ENCODE measurements at places on chromosomes 5 and 9.

GRCh38 chr9:93468763-93469456, 15.5 kb upstream of the FAM120AOS start:
- no peak for DNase-seq

DNA sequence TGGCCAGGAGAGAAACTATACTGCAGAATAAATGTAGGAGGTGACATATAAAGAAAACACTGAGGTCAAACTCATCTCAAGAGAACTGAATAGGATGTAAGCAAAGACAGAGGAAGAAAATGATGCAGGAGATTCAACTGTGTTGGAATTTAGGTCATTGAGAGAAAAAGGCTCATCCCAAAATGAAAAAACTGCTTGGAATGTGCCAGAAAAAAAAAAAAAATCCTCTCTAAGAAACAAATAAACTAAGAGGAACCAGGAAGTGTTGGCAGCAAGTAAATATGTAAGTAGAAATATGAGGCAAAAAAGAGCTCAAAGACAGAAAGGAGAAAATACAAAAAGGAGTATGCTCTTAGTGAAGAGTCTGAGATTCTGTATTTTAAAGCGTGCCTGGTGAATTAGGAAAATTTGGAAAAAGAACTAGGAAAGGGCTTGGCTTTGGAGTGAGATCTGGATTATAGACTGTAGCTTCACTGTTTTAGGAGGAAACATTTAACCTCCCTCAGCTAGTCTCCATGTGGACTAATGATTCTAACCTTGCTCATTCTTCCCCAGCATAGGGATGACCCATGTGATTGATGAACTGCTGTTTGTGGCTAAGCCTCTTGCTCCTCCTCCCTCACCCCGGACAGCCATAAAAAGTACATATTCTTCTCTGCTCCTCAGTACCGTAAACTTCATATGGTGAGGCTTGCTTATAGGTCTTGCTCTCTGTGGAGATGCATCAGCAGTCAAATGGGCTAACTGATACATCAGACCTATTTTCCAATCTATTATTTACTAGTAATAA, 185.6 kb upstream of the POU5F2 start:
- no peak for DNase-seq

- DNase-seq = no peak
Observed at GRCh38 chr9:127166651-127167524, 44.5 kb upstream of the ANGPTL2 start.

DNA sequence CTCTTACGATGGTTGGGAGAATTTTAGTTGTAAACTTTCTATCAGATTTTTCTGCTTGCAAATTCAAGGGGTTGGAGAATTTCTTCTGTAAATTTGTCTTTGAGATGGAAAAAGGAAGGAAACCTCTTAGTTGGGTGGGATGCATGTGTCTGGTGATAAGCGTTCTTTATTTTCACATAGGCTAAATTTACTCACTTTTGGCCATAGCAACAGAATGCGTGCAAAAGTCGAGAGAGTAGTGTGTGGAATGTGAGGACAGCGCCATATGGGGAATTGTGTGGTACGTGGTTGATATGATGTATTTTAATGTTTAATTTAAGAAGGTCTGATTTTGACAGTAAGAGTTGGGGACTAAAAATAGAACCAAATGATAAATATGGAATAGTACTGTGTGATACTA, 282.2 kb downstream of the TAF11L14 start:
- no peak for DNase-seq

- DNase-seq = no peak
Observed at GRCh38 chr5:80995908-80996307, 35.7 kb downstream of the RASGRF2 start.

DNA sequence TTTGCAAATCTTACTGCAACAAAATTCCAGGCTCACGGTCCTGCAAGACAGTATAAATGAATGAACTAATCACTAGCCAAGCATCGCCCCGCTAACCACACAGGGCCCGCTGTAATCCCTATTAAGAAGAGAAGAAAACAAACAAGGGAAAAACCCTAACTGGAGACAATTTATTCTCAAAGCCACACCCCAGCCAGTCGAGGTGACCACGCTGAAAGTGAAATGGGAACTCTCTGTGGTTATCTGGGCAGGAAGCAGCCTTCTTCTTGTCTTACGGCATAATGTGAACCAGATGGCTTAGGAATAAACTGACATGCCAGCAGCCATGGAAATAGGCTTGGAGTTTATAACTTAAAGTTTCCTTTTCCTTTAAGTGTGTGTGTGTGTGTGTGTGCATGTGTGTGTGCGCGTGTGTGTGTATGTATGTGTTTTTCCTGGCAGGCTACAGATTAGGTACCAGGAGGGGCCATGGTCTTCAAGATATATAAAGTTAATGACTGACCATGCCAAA, 120.2 kb downstream of the SEMA6A start:
- DNase-seq = no peak

DNA sequence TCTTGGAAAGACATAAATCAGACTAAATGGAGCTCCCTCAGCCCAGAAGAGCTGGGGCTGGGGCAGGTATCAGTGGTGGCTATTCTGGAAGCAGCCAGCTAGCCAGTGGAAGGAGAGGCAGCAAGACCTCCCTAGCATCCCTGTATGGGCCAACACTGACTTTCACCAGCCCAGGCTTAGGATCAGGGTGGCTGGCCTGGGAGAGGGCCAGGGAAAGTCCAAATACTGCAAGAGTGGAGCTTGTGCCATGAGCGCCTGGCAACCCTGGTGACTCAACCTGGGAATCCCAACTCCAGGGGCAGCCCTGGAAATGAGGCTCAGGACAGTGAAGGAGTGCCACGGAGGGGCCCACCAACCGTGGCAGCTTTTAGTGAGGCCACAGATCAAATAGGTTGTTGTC, 7.6 kb upstream of the IRF1 start:
- DNase-seq = peak; percentile 66

Measured in type B pancreatic cell (in vitro differentiated cells).